GM12864 (cell line): ENCODE measurements at places on chromosomes 6 and 20.

GRCh38 chr20:46414608-46415007 lies 8.2 kb upstream of the ELMO2 start:
- no peak for DNase-seq

- peak; percentile 46 for DNase-seq
Measured at GRCh38 chr6:30200551-30201281, 12.5 kb downstream of the TRIM26 start.

GRCh38 chr6:137697267-137697938 lies 169.7 kb upstream of the TNFAIP3 start:
- DNase-seq, result no peak

DNA sequence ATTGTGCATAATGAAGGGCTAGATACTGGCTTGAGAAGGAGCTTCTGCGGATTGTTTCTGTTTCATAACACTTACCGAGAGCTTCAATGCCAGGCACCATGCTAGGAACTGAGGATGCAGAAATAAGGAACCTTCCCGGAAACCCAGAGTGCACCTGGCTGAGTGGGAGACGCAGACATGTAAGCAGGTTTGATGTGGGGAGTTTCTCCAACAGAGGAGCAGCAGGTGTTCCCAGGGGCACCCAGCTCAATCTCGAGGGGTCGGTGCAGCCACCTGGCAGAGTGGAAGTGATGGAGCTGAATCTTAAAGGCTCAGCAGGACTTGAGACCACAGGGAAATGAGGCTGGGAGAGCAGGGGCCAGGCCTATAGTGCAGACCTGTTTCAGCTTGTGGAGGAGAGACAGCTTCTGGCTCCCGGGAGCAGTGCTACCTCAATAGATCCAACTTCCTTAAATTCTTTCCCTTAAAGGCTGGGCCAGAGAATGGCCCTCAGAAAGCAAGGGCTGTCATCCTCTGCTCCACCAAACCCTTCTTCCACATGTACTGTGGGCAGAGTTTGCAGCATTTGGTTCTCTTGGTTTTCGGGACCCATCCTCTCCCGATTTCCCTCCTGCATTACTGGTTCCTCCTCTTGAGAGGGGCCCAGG lies 27.8 kb upstream of the SRC start:
- no peak for DNase-seq

DNA sequence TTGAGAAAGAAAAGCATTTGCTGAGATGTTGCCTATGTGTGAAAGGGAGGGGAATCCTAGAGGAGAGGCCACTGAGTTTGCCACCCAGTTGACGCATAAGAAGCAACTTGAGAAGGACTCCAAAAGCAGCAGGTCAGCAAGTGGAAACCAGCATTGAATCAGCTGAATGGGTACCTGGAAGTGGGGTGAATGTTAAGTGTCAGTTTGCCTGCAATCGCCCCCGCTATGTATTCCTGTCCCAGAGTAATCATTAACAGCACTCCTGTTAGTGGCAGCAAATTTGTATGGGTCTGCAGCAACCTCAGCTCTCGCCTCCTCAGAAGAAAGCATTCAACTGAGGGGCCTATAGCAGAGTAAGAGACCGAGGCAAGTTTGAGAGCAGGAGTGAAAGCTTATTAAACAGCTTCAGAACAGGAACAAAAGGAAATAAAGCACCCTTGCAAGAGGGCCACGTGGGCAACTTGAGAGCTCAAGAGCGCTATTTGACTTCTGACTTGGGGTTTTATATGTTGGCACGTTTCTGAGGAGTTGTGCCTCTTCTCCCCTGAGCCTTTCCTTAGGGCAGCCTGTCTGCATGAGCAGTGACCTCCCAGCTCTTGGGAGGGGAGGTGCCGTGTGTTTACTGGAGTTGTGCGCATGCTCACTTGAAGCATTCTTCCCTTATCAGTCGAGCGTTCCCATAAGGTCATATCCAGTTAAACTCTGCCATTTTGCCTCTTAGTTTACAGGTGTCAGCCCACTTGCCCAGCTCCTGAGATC lies 122.6 kb upstream of the PHACTR1 start:
- no peak for DNase-seq

DNA sequence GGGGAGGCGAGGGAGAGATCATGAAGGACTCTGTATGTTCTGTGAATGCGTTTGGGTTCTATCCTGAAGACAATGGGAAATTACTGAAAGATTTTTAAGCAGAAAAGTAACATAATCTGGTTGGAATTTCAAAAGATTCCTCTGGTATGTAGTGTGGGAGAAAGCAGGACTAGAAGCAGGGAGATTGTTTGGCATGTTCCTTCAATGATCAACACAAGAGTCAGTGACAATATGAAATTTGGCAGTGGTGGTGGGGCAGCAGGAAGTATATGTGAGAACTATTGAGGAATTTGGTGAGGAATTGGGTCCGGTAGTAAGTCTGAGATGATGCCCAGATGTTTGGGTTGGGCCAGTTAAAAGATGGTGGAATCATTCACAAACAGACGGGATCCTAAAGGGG lies 348.7 kb downstream of the CD83 start:
- DNase-seq, result no peak

DNA sequence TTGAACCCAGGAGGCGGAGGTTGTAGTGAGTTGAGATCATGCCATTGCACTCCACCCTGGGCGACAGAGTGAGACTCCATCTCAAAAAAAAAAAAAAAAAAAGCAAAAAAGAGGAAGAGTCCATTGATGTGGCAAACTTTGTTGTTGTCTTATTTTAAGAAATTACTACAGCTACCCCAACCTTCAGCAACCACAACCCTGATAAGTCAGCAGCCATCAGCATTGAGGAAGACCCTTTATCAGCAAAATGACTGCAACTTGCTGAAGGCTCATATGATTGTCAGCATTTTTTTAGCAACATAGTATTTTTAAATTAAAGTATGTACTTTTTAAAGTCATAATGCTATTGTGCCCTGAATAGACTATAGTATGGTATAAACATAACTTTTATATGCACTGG lies 48.8 kb downstream of the ZFP64 start:
- no peak for DNase-seq

- no peak for DNase-seq
Measured at GRCh38 chr6:42925248-42925857, 3.9 kb upstream of the CNPY3 start.

GRCh38 chr20:62501801-62502495 lies 26.2 kb upstream of the GATA5 start:
- peak; percentile 48 for DNase-seq

GRCh38 chr6:78861509-78861908 lies 5.8 kb upstream of the IRAK1BP1 start:
- no peak for DNase-seq

GRCh38 chr20:22773344-22773743 lies 189.0 kb upstream of the FOXA2 start:
- no peak for DNase-seq

GRCh38 chr20:49268600-49269365 lies 9.1 kb downstream of the ZNFX1 start:
- DNase-seq, result no peak

- no peak for DNase-seq
Measured at GRCh38 chr6:72272958-72273357, 348.9 kb upstream of the KCNQ5 start.
